Fibroblast of the conjunctiva (primary cell): ENCODE measurements at places on chromosomes 7 and 10.
A peak's percentile ranks its signal among the peaks of the same experiment; 100 is the strongest.

DNA sequence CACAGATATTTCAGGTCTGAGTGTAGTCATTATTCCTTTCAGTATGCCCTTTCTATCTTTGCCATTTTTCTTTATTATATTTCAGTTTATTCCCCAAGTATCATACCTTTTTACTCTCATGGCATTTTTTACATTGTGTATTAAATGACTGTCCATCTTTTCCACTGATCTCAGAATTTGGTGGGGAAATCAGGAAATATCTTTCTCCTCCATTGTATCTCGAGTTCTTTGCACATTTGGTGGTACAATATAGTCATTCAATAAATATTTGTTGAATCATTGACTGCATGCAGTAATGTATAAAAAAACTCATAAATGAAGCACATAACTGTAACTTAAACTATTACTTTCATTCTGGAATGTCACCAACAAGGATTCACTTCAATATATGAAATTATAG lies 354.7 kb downstream of the HGF start:
- DNase-seq = no peak

DNA sequence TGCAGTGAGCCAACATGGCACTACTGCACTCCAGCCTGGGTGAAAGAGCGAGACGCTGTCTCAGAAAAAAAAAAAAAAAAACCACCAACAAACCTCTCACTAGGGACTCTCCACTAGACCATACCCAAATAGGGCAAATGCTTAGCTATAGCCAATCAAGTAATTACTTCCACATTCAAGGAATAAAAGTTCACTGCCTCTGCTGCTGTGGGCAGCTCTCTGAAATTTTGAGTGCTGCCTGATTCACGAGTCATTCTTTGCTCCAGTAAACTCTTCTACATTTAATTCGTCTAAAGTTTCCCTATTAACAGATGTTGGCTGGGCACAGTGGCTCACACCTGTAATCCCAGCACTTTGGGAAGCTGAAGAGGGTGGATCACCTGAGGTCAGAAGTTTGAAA lies 4.7 kb upstream of the NRBF2 start:
- DNase-seq = no peak

GRCh38 chr7:121085922-121086321 lies 97.4 kb downstream of the CPED1 start:
- no peak for DNase-seq

GRCh38 chr7:32299133-32299702 lies 191.0 kb downstream of the LSM5 start:
- no peak for DNase-seq

- DNase-seq = peak; percentile 41
These were observed 16.2 kb downstream of the CSTF2T start for GRCh38 chr10:51683031-51683691.

DNA sequence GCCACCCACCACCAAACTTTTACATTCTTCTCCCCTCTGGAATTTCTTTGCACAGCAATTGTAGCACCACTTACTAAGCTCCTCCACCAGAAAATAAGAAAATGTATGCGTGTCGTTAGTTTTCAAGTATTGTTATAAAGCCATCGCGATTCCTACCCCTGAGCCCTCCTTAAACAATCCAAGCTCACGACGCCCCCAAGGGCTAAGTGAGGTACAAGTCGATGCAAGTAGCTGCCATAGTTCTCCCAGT lies 1.3 kb downstream of the FRAT2 start:
- DNase-seq = peak; percentile 18

DNA sequence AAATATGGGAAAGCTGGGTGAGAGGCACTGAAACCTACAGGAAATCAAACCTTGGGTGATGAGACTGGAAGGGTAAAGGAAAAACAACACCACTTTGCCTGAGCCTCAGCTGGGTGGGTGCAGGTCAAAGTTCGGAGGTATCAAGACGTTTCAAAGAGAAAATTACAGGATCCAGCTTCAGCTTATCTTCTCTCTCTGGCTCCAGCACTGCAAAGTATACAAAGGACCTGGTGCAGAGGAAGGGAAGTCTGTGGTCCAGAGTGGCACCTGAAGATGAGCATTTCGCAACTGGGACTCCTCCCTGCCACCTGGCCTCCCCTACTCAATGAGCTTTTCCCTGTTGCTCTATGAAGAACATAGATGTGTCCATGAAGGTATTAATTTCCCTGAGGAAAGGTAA lies 6.4 kb upstream of the FXYD4 start:
- no peak for DNase-seq

DNA sequence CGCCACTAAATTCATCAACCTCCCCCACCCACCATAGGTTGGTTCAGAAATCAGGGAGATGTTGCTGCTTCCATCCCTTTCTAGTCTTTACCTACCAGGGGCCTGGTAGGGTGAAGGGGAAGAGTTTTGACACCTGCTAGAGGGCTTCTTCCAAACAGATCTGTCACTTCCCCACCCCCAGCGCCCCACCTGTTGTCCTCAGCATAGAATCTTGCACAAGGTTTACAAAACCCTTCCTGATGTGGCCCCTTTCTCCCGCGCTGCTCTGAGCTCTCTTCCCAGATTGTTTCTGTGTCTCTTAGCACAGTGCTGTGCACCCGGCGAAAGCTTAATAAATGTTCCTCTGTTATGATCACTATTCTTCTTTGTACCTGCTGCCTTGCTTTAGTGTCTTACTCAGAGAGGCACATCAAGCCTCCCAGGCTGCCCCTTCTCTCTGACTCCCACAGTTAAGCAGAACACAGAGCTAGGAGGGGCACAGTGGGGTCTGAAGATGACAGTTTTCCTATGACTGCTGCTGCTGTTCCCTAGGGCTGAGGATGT lies 11.2 kb upstream of the C10orf95 start:
- no peak for DNase-seq
